ENCODE measurements at places on chromosomes 7 and 10.

GRCh38 chr10:34186745-34187144 lies 628.4 kb downstream of the PARD3 start:
- DNase-seq, result no peak

GRCh38 chr10:116198676-116199035 lies 74.3 kb downstream of the GFRA1 start:
- no peak for DNase-seq

GRCh38 chr7:126052229-126052628 lies 1122.6 kb upstream of the POT1 start:
- DNase-seq, result no peak

GRCh38 chr10:100551738-100552137 lies 16.0 kb downstream of the HIF1AN start:
- DNase-seq, result no peak

DNA sequence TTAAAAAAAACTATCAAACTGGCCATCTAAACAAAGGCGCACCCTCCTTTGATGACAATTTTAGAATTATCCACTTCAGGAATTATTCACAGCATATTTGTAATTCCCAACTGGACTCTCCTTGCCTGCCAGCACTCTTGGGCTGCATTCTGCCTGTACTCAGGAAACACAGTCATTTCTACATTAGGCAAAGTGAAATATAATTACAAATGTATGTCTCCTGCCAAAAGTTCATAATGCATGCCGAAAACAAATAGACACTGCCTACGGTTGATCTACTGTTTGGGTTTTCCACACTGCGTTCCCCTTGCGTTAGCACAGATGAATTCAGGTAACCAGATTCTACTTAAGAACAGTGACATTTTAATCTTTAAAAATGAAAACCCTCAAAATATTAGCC lies 1.9 kb downstream of the HGF start:
- no peak for DNase-seq
